ENCODE measurements at places on chromosomes 7 and 10. TPM values are rescaled to one million over a fixed set of nuclear protein-coding genes. Genes with fewer than 3 reads are reported as not detected.

Gene ADIRF
- total RNA-seq: 82.4 TPM

Gene HTRA1
- total RNA-seq: 55.2 TPM

Gene AKR1C2
- total RNA-seq: 19.7 TPM

Gene FAM241B
- 4.3 TPM for total RNA-seq

Gene A1CF
- not detected for total RNA-seq

Gene TEX47
- not detected for total RNA-seq

Gene DDX50
- total RNA-seq: 33.2 TPM

Gene YAE1
- total RNA-seq: 13.3 TPM

Gene HOXA4
- total RNA-seq: 4.7 TPM

Gene CAV2
- 97.6 TPM for total RNA-seq

Gene ANLN
- total RNA-seq: 15.3 TPM

Gene LIPJ
- 0.30 TPM for total RNA-seq

Gene NEBL
- total RNA-seq: 64.5 TPM

Gene ADAP1
- total RNA-seq: 7.4 TPM

Gene MMRN2
- 52.9 TPM for total RNA-seq

Gene AKR1C1
- 23.3 TPM for total RNA-seq

All from suprapubic skin (tissue), 4 donors.